ENCODE measurements at places on chromosomes 7 and 10.

DNA sequence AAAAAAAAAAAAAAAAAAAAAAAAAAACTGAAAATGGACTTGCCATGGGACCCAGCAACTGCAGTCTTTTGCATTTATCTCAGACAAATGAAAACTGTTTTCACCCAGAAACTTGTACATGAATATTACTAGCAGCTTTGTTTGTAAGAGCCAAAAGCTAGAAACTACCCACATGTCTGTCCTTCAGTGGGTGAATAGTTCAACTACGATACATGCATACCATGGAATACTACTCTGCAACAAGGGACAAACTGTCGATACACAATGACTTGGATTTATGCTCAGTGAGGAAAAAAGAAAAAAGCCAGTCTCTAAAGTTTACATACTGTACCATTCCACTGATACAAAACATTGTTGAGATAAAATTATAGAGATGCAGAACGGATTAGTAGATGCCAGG lies 195.6 kb downstream of the KIAA1217 start:
- DNase-seq: no peak

DNA sequence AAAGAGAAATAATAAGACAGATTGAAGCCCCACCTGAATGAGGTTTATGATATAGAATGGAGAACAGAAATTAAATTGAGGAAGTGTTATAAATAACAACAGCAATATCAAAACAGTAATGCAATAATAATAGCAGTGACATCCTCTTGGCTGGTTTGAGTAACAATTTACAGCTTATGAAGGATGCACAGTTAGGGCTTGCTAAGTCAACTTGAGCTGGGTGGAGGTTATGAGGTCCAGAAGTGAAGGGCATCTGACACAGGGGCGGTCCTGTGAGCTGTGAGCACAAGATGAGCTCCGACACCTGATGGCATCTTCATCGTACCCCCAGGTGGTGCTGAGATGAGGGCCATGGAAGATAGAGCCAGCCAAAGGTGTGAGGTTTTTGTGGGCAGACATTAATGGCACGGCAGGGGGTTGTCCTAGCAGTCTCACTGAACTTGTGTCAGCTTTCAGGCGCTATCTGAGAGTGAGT lies 30.5 kb downstream of the ARHGAP22 start:
- no peak for DNase-seq

DNA sequence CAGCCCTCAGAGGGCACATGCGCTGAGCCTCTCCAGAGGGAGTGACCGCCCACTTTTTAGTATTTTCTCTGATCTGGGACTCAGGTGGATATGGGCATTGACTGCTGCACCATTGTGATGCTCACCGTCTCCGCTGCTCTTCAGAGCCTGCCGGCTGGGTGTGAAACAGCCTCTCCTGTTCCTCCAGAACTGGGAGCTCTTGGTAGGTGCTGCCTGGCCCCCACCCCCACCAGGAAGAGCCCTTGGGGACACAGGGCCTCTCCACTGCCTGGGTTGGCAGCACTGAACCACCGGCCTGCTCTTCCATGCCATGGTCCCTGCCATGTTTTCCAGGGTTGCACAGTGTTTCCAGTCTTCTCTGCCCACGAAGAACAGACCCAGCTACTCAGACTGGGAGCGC lies 36.3 kb downstream of the ARHGAP22 start:
- no peak for DNase-seq

- DNase-seq: no peak
Measured at GRCh38 chr10:67722113-67722512, 26.1 kb upstream of the CTNNA3 start.

DNA sequence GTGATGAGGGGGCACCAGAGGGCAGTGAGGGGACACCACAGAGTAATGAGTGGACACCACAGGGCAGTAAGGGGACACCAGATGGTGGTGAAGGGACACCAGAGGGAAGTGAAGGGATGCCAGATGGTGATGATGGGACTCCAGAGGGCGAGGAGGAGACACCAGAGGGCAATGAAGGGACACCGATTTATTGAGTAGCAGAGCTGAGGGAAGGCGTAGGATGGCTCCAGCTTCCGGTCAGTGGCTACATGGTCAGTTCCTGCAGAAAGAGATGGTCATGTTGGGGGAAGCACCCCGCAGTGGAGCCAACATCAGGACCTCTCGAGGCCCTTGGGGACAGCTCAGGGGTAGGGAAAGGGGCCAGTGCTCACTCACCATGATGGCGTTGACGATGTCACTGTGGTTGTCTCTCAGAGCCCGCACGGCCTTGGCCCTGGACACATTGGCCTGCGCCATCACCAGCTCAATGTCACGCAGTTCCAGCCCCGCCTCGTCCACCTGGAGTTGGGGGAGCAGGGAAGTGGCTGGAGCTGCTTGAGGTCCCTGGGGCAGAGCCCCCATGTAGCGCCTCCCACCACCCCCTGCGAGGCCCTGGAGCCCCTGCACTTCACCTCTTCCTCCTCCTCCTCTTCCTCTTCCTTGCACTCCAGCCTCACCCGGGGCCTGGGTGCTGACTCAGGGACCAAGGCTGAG lies 8.4 kb downstream of the NACAD start:
- no peak for DNase-seq

GRCh38 chr10:118330295-118331076 lies 11.6 kb downstream of the FAM204A start:
- no peak for DNase-seq

DNA sequence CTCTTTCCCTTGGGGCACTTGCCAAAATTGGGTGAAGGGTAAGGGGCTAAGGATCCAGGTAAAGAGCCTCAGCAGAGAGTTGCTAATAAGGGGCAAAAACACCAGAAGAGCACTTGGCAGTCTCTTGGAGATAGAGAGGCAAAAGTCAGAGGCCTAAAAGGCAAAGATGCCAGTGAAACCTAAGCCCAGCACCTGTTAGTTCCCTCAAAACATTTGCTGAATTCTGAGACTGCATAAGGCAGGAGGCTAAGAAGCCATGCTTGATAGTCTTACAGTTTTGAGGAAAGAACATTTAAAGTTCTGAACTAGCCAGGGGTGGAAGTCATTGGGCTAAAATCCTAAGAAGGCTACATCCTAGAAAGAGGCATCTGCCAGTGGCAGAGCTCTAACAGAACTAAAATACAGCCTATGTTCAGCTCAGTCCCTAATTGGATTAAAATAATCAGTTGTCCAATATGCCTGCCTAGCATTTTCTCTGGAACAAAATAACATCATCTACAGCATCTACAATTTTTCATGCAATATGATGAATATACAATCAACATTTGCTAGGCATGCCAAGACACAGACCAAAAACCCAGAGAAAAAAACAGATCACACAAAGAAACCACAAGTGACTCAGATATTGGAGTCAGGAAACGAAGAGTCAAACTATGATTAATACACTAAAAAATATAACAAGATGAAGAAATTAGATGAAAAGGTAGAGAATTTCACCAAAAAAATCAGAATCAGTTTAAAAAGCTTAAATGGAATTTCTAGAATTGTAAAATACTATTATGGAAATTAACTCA lies 7.7 kb downstream of the HTR7 start:
- no peak for DNase-seq

GRCh38 chr10:61279400-61279799 lies 173.8 kb downstream of the TMEM26 start:
- DNase-seq: no peak

- DNase-seq: no peak
Measured at GRCh38 chr10:35712486-35712885, 70.4 kb upstream of the FZD8 start.

- no peak for DNase-seq
Measured at GRCh38 chr10:47243791-47244190, 56.2 kb upstream of the GDF10 start.

DNA sequence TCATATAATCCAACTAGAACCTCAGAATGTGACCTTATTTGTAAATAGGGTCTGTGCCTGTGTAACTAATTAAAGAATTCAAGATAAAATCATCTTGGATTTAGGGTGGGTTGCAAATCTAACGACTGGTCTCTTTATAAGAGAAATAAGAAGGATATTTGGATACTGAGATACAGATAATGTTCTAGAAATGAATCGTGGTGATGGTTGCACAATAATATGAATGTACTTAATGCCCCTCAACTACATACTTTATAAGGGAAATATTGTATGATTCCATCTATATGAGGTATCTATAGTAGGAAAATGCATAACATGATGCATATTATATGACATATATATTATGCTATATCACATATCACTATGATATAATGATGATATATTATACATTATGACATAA lies 265.7 kb downstream of the SEMA3D start:
- DNase-seq: no peak

DNA sequence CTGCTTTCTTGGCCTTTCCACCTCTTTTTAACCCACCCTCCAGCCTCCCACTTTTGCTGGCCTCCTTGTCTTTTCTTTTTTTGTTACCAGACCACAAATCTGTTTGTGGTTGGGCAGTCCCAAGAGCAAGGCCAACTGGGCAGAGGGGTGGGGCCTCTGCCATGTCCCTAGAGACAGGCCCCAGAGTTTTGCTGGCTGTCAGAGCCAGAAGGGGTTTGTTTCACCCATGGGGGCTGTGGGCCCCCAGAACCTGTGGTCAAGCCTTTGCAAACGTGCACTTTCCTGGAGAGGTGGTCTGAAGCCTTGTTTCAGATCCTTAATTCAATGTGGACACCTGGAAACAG lies 10.3 kb downstream of the ZMIZ1 start:
- no peak for DNase-seq

DNA sequence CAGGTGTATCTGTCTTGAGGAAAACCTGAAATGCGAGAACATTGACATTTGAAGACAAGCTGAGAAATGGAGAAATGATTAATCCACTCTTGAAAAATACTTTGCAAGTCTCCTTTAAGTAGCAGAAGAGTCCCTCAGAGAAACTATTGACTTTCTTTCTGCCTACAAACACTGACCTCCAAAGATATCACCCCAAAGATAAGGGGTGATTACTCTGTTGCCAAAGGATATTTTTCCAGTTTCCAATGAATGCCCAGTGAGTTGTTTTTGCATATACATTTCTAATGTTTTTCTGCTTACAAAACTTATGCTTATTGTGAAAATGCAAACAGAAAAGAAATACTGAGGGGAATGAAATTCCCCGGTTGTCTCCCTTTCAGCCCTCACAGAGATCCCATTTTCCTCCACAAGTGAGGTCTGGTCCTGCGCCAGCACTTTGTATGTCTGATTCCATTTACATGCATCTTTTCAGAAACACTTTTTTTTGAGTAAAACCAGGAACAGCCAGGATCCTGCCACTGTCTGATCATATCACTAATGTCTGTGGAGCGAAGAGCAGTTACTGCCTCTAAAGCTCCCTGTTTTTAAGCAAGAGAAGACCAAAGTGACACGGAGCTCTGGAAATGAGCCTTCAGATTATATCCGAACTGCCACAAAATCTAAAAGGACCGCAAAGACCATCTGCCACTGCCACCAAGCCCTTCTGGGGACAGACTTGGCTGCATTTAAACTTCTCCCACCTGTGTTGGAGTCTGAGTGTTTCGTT lies 82.9 kb upstream of the PDCD4 start:
- DNase-seq: no peak

DNA sequence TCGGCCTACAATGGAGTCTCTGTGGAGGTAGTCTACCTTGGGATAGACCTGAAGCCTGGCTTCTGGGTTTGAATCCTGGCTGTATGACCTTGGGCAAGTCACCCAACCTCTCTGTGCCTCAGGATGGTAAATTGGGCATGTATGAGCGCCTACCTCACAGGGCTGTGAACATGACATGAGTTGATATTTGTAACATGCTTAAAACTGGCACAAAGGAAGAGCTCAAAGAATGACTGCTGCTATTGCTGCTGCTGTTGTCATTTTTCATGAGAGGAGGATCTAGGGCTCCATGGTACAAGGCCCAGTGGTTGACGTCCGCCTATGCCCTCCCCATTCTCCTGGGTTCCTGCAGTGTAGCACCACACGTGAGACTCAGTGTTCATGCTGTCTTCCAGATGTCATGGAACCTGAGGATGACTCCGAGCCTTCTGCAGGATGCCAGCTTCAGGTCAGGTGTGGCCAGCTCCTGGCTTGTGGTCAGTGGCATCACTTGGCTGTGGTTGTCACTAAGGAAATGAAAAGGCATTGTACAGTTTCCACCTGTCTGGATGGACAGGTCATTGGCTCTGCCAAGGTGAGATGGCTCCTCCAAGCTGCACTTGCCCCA lies 95.0 kb downstream of the WDFY4 start:
- DNase-seq: no peak

- no peak for DNase-seq
Measured at GRCh38 chr7:75967487-75967997, 26.9 kb downstream of the TMEM120A start.
